ENCODE measurements at places on chromosomes 13 and 19.

- DNase-seq, result no peak
Measured at GRCh38 chr19:46015687-46016425, 7.0 kb downstream of the PGLYRP1 start.

GRCh38 chr13:45961468-45961867 lies 91.1 kb downstream of the ZC3H13 start:
- no peak for DNase-seq

- no peak for DNase-seq
Measured at GRCh38 chr13:35472323-35472881, 4.1 kb downstream of the MAB21L1 start.

GRCh38 chr19:54133312-54133956 lies 4.1 kb upstream of the CNOT3 start:
- no peak for DNase-seq

DNA sequence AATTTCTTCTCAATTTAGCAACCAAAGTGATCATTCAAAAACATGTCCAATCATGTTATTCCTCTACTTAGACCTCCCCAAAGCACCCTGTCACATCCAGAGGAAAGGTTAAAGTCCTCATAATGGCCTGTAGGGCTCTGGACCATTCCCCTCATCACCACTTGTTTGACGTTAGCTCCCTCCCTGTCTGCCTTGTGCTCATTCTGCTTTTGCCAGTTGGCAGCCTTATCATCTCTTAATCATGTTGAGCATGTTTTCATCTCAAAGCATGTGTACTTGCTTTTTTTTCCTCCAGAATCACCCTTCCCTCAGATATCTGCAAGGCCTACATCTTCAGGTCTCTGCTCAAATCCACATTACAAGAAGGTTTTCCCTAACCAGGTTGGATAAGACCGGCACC lies 25.9 kb downstream of the UBAC2 start:
- DNase-seq, result no peak

DNA sequence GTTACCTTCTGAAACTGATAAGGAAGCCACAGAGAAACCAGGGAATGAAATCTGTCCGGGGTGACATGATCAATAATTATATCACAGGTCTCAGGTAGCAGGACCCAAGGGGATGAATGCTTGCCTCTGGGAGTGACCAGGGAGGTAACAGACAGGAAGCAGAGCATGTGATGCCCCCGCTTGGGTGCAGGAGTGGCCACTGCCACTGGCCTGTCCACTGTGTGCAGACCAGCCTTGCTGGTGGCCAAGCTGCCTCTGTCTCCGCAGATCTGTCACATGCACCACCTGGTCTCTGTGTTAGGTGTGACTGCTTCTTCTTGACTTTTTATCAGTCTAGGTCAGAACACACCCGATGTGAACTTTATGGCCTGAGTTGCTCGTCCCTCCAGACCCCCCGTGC lies 71.8 kb downstream of the PEPD start:
- no peak for DNase-seq

DNA sequence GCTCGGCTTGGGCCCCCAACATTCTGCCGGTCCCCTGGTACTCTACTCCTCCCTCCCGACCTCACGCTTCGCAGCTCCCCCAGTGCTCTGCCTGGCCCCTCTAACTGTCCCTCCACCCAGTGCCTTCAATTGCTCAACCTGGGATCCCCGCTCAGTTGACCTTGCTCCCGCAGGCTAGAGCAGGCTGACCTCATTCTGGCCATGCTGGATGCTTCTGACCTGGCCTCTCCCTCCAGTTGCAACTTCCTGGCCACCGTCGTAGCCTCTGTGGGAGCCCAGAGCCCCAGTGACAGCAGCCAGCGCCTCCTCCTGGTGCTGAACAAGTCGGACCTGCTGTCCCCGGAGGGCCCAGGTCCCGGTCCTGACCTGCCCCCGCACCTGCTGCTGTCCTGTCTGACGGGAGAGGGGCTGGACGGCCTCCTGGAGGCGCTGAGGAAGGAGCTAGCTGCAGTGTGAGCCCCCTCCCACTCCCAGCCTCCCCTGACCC lies 3.6 kb downstream of the GTPBP3 start:
- DNase-seq, result no peak

DNA sequence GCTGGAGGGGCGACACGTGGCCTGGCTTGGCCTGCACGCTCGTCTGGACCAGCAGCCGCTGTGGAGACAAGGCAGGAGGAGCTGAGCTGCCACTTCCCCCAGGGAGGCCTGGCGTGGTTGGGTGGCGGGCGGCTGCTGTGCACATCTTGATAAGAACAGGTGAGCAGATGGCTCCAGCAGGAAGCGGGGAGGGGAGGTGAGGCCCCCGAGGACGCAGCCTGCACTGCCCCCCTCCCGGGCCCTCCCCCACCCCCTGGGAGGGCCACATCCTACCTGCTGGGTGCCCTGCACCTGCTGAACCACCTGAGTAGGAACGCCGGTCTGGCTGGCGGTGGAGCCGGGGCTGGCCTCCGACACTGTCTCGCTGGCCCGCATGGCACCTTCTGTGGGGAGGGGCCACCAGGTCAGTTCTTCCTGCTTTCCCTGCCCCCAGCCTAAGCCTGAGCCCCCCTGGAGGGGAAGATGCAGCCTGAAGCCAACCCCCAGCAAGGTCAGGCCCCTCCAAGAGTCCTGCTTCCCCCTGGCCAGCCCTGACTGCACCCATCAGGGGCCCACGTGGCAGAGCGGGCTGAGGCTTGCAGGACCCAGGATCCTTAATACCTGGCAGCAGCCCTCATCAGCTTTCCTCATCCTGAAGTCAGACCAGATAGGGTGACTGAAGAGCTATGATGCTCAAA lies 22.8 kb downstream of the RFX1 start:
- no peak for DNase-seq

GRCh38 chr19:30665449-30665848 lies 293.3 kb downstream of the ZNF536 start:
- DNase-seq, result no peak

DNA sequence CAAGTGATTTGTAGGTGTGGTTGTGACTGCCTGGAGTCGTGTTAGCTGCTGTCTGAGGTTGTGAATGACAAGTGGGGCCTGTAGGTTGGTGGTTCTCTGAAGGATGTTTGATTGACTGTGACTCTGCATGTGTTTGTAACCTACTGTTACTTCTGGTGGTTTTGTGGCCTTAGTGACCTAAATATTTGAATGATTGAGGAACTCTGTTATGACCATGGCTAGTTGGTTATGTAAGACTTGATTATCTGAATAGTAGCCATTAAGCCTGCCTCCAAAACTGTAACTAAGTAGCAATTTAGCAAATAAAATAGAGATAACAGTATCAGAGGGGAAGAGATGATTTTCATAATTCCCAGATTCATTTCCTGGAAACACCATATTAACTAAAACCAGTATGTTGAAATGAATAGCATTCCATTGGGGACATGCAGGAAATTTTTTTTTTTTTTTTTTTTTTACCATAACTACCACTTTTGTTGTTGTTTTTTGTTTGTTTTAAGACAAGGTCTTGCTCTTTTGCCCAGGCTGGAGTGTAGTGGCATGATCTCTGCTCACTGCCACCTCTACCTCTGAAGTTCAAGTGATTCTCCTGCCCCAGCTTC lies 865 bp downstream of the ZNF382 start:
- peak; percentile 33 for DNase-seq

DNA sequence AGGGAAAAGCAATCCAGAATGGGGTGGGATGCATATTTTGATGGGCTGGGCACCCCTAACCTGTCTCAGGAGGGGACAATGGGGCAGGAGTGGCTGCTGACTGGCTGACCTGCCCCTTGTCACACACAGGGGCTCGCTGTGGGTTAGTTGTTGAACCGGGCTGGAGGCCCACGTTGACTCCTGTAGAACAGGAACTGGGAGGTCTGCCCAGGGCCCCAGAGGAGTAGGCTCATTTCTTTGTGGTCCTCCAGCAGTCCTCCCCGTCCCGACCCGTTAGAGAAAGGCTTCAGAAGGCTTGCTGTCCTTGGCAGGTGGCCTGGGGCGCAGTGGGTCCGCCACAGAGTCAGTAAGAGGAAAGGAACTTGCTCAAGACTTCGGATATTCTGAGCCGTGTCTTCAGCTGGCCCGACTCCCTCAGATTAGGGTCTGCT lies 70.1 kb downstream of the COL4A1 start:
- DNase-seq, result no peak

DNA sequence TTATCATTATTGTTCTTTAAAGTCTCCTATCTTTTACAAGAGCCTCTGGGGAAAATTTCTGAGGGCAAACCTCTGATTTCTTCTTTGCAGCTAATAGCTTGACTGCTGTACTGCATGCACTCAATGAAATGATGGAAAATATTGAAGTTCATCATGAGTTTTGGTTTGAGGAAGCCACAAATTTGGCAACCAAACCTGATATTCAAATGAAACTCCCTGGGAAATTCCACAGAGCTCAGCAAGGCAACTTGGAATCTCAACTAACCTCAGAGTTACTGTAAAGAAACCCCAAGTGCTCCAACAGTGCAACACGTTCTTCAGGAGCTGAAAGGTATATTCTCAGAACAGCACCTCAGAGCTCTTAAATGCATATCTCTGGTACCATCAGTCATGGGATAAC lies 14.2 kb upstream of the RNF6 start:
- DNase-seq, result no peak

- no peak for DNase-seq
Measured at GRCh38 chr13:65339241-65339640, 1890.9 kb downstream of the PCDH9 start.

DNA sequence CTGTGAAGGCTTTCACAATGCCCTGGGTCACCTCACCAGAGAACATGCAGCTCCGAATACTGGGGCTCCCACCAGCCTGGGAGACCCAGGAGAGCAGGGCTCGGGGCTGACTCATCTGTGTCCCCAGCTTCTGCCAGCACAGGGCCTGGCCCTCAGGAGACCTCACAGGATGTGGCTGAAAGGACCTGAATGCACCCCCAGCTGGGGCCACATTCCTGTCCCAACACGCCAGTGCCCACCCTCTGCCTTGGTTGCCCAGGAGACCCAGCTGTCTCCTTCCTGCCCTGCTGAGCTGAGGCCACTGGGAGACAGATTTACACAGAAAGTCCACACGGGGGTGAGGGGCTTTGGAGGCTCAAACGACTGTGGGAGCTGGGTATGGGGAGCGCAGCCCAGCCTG lies 11.9 kb downstream of the BCAT2 start:
- DNase-seq, result no peak

DNA sequence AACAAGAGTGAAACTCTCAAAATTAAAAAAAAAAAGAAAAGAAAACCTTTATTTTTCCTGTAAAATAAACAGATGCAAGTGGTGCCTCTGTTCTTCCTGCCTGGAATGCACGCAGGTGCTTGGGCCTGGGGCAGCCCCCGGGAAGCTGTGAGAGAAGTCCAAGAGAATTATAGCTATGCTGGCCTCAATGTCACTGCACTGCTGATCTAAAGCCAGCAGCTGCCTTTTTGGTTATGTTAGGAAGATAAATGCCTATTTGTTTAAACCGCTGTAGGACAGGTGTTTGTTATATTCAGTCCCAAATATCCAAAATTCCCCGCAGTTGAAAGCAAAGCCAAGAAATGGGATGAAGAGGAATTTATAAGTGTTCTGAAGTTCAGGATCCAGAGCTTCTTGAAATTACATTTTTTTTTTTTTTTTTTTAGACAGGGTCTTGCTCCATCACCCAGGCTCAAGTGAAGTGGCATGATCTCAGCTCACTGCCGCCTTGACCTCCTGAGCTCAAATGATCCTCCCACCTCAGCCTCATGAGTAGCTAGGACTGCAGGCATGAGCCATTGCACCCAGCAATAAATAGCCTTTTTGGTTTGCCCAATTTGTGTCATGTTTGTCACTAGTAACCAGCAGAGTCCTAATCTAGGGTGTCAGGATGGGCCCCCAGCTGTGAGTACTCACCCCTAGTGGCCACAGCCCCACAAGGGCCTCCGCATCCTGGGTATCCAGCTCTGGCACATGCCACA lies 2.2 kb downstream of the RINL start:
- no peak for DNase-seq

DNA sequence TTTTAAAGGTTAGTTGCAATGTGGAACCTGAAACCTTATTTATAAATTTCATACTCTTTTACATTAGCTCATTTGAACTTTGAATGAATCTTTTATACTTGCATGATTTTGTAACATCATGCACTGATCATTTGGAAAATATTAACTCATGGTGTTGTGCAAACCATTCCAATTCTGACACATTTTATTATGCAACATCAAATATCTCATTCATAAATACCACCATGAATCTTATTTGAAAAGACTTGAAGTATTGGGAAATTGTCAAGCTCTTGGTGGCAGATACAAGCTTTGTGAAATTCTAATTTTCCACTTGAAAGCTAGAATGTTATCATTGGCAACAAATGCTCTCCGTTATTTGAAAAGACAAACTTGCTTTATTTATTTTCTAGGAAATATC lies 379.9 kb upstream of the PCDH20 start:
- DNase-seq, result no peak

- DNase-seq, result no peak
Measured at GRCh38 chr13:92734068-92734467, 492.5 kb upstream of the GPC6 start.

Data from Kasumi-1 (cell line).